ENCODE measurements at places on chromosomes 12 and 14. TPM values are rescaled to one million over a fixed set of nuclear protein-coding genes. Genes with fewer than 3 reads are reported as not detected.

MIPOL1 gene
- total RNA-seq: not detected

AMN gene
- 0.78 TPM for total RNA-seq

NKX2-8 gene
- not detected for total RNA-seq

ORMDL2 gene
- total RNA-seq: 55.7 TPM

DLK1 gene
- not detected for total RNA-seq

SERPINA12 gene
- total RNA-seq: not detected

MYH6 gene
- total RNA-seq: not detected

PZP gene
- not detected for total RNA-seq

AMIGO2 gene
- 9.0 TPM for total RNA-seq

ATN1 gene
- 26.4 TPM for total RNA-seq

KRT83 gene
- total RNA-seq: not detected

MYBPC1 gene
- total RNA-seq: not detected

ADAMTS20 gene
- total RNA-seq: not detected

GALNT16 gene
- total RNA-seq: not detected

FAM181A gene
- not detected for total RNA-seq

LRRIQ1 gene
- total RNA-seq: not detected

CD163 gene
- not detected for total RNA-seq

LRP1-AS gene
- total RNA-seq: not detected

MSRB3 gene
- not detected for total RNA-seq

GSKIP gene
- 23.3 TPM for total RNA-seq
